ENCODE measurements at places on chromosomes 13 and 19. TPM values are rescaled to one million over a fixed set of nuclear protein-coding genes. Genes with fewer than 3 reads are reported as not detected.

LILRB4 gene
- total RNA-seq, result 8.5 TPM

SEMA6B gene
- 17.4 TPM for total RNA-seq

NLRP7 gene
- total RNA-seq, result not detected

SLC25A41 gene
- total RNA-seq, result 0.71 TPM

BST2 gene
- total RNA-seq, result 144 TPM

GFY gene
- not detected for total RNA-seq

ATP1A3 gene
- total RNA-seq, result 0.14 TPM

KLF1 gene
- not detected for total RNA-seq

EBI3 gene
- total RNA-seq, result 1.9 TPM

ACP5 gene
- total RNA-seq, result 14.6 TPM

PRODH2 gene
- not detected for total RNA-seq

SIAH3 gene
- total RNA-seq, result not detected

ZNF575 gene
- total RNA-seq, result 1.6 TPM

KCNJ14 gene
- 0.27 TPM for total RNA-seq
